ENCODE measurements at places on chromosomes 6 and 20.

DNA sequence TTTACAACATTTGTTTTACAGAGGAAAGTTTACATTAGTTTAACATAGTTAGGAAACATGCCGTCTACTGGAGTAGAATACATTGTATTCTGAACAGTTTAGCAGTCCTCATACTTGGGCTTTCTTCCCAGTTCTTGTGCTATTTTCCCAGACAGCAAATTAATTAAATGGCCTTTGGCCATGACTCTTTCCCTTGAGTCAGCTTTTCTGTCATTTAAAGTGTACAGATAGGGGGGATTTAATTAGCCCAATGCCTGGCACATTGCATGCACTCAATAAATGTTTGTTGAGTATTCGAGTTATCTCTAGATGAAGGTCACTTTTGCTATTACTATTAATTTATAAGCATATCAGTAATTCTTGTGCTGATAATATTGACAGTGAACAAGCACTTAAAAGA is 1.6 kb downstream of the TMEM244 start:
- no peak for DNase-seq

DNA sequence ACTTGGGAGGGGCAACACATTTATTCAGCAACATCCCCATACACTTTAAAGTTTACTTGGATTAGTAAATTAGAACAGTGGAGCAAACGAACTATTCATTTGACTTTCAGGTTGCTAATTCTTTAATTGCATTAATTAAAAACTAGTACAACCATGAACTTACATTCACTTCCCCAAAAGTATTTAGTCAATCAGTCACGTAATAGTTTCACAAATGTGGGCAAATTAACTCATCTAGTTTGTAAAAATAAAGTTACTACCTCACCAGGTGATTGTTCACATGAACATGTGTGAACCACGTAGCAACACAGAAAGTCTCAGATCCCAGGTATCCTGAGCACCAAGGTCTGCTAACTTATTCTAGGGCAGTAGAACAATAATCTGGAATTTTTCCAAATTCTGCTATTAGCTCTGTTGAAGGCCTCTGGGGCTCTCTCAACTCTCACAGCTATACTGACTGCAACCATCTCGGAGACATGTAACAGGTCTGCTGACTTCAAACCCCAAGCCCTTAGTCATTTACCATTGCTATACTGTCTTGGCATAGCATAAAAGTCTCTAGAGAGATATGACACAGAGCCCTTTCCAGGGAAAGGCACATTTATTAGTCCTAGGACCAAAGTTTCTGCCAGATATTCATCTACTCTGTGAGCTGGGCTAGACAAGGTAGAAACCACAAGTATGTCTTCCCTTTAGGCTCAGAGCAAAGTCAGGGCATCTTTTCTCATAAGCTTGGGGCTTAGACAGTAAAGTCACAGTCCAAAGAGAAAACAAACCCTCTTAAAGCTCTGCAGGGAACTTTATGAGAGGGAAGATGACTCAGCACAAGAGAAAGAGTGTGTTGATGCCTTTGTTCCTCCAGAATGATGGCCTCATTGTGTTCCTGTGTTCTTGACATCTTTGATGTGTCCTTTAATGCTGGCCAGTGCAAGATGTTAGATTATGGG is 50.9 kb upstream of the CCDC28A start:
- DNase-seq = no peak

DNA sequence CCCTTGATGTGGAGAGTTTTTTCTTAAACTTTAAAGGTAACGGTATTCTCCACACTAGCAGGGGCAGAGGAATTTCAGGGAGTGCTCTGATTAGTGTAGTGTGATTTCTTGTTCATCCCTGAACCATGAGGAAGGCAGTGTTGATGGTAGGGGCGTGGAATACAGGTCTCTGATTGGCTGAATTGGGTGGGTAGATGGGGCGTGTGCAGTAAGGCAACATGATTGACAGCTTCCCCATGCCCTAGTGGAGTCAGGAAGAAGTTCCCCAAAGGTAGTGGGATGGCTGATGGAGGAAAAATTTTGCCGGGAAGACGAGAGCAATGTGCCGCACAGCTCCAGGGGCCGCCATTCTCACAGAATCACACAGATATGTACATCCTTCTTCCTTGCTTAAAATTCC is 97.4 kb upstream of the SALL4 start:
- no peak for DNase-seq

GRCh38 chr20:50762045-50762422 is 30.7 kb downstream of the PARD6B start:
- DNase-seq = no peak

DNA sequence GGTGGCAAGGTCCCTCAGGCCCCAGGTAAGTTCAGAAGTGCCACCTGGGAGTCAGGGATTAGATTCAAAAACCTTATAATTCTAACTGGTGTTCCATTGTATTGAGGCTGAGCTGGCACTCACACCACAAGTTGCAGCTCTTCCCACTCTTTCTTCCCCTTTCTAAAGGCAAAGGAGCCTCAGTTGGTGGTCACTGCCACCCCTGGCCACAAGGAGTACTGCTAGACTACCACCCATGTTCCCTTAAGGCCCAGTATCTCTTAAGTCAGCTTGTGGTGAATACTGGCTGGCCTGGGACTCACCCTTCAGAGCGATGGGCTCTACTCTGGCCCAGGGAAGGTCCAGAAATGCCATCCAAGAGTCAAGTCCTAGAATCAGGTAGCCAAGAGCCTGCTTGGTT is 421.1 kb upstream of the KHDRBS2 start:
- DNase-seq = no peak
